Activated CD4-positive, alpha-beta T cell treated with anti-CD3 and anti-CD28 coated beads, Interleukin-2, amount 10 ng/mL, durations not matched to agents 24 days and 14 days (primary cell): ENCODE measurements at places on chromosomes 12 and 14. TPM values are rescaled to one million over a fixed set of nuclear protein-coding genes. Genes with fewer than 3 reads are reported as not detected.

DNA sequence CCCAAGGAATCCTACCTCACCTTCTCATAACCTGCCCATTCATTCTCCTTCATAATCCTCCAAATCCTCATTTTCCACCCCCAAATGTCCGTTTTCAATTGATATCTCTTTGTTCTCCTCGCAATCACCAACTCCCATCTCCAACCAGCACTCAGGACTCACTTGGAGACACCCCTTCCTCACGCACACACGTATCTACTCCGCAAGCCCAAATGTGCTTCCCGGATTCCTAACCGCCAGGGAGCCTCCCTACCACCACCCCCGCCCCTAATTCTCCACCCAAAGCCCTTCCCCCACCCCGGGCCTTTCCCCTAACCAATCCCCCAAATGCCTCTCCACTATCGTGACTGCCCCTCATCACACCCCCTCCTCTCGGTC lies 304 bp downstream of the KCTD10 start:
- peaks cover 30% of the 10 kb centered on the region for H3K4me1 ChIP-seq
- H3K4me3 ChIP-seq: peak overlapping the region; percentile 94
- peak overlapping the region; percentile 99 for H3K27ac ChIP-seq
- peaks cover 2% of the 10 kb centered on the region for H3K27me3 ChIP-seq
- DNase-seq: no peak
- H3K36me3 ChIP-seq: peaks cover 11% of the 10 kb centered on the region

DNA sequence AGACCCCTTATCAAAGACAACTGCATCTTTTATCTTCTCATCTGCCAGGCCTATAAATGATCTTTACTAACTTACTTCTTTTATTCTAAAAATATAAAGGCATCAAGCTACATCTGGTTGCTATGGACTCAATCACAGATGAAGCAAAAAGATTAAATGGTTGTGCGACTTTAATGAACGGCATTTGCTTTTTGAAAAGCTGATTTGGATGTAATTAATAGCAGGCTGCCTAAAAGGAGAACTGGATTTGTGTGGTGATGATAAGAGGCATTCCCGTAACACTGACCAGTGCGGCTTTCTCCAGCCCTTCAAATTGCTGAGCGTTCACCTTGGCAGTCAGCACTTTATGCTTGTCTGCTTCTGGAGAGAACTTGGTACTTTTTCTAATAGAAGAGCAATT lies 103.8 kb downstream of the ARMH4 start:
- no peak overlapping the region for H3K27ac ChIP-seq
- H3K27me3 ChIP-seq: peaks cover 2% of the 10 kb centered on the region
- H3K4me1 ChIP-seq: no peaks in the 10 kb centered on the region

Gene C1RL
- total RNA-seq: 19.8 and 23.0 TPM in 2 replicates

- DNase-seq: peak; percentile 65
- H3K36me3 ChIP-seq: peaks cover 21% of the 10 kb centered on the region
- peak within 1 kb of the TSS; percentile 26 for H3K4me3 ChIP-seq
- peaks cover 53% of the 10 kb centered on the region for H3K27me3 ChIP-seq
- peaks cover 31% of the 10 kb centered on the region for H3K4me1 ChIP-seq
These were observed at the start of gene DHH for GRCh38 chr12:49094160-49094974. Gene DHH (minus strand): TSS chr12:49094801. CDS start chr12:49094512, 289 bp downstream.

GRCh38 chr14:52922656-52923055 lies 28.2 kb downstream of the FERMT2 start:
- H3K4me1 ChIP-seq: peaks cover 11% of the 10 kb centered on the region
- H3K27ac ChIP-seq: no peak overlapping the region
- no peaks in the 10 kb centered on the region for H3K36me3 ChIP-seq
- H3K27me3 ChIP-seq: peaks cover 2% of the 10 kb centered on the region
- no peak overlapping the region for H3K4me3 ChIP-seq
